Activated T-cell treated with anti-CD3 and anti-CD28 coated beads for 48 hours (primary cell): ENCODE measurements at places on chromosomes 3 and 15.

DNA sequence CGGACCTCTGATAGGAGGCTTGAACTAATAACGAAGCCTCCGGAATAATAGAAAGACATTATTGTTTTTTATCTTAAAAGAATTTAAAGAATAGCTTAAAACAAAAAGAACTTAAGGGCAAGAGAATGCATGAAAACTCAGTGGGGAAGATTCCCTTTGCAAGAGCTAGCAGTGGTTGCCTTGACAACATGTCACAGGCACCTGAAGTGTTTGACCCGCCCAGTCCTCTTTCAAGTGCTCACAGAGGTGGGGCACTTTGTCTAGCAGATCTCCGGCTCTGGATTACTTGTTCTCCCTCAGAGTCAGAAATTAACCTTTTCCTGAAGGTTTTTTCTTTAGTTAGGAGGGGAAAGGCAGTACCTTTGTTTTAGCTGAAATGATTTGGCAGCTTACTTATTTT is 37.8 kb downstream of the LARS2 start:
- DNase-seq, result no peak

DNA sequence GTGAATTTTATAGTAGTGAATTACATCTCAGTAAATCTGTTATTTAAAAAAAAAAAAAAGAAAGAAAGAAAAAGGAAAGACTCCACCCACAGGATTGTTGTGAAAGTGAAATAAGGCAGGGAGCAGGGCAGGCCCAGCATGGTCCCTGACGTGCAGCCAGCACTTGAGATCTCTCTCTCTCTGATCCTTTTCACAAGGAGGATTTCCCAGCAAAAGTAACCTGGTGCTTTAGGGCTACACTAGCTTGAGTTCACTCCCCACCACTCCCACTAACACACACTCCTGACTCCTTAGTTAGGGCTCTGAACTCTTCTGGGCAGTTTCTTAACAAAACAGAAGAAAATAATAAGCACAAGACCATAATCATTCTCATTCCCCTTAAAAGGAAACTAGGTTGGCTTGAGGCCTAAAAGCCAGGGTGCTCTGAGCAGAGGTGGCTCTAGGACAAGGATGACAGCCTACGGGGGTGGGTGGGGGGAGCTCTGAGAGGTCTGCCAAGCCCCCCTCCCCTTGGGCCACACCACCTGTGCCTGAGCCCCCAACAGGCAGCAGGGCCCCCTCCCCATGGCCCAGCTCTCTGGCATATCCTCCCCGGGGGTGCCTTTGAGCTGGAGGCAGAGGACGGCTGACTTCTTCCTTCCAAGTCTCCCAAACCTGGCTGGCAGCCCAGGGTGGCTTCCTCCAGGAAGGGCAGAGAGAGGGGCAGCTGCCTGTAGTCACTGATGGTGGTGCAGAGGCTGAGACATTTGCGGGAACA is 856 bp downstream of the TMEM40 start:
- DNase-seq, result no peak

- no peak for DNase-seq
Observed at GRCh38 chr3:119301662-119302061, 7.5 kb downstream of the ARHGAP31 start.

DNA sequence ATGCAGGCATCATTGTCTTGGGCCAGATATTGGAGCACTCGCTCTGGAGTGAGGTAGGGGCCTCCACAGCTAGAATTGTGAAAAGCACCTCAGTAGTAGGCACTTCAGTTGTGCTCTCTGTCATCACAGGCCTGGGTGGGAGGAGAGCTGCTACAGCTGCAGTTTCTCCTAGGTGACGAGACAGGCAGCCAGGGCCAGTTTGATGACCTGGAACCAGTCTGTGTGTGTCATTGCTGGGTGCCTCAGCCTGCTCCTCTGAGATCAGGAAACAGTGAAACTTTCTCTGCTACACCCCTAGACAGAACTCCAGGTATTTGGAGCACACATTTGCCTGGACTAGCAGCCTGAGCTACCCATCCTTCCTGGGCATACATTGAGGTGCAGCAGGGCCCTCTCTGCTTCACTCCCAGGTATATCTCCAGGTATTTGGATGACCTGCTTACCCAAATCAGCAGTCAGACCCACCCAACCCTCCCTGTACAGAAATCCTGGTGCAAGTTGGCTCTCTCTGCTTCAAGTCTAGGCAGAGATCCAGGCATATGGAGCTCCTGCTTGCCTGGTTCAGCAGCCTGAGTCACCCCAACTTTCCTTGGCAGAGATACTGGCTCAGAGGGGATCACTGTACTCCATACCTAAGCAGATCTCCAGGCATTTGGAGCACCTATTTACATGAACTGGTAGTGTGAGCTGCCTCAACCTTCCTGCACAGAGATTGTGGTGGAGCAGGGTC is 54.3 kb upstream of the SGO1 start:
- DNase-seq, result no peak

- DNase-seq, result no peak
Observed at GRCh38 chr3:194575484-194576210, 57.6 kb downstream of the TMEM44 start.

- no peak for DNase-seq
Observed at GRCh38 chr3:50156549-50157493, 1.7 kb downstream of the SEMA3F start.

- no peak for DNase-seq
Observed at GRCh38 chr15:40590667-40591050, 3.4 kb upstream of the KNL1 start.

DNA sequence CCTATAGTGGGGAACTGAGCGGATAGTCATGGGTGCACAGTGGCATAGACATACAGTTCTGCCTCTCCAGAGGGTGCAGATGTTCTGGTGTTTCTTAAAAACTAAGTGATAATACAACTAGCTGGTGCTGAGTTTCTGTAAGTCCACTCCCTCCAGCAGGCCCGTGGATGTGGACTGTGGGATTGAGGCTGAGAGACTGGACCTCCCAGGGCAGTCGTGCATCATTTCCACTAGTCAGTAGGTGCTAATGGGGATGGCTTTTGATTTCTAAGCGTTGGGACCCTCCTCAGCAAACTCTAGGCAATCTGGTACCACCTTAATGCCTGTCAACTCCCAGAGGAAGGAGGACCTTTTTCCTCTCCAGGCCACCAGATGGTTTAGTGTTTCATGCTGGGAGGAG is 27.3 kb upstream of the TIMP4 start:
- DNase-seq, result no peak

DNA sequence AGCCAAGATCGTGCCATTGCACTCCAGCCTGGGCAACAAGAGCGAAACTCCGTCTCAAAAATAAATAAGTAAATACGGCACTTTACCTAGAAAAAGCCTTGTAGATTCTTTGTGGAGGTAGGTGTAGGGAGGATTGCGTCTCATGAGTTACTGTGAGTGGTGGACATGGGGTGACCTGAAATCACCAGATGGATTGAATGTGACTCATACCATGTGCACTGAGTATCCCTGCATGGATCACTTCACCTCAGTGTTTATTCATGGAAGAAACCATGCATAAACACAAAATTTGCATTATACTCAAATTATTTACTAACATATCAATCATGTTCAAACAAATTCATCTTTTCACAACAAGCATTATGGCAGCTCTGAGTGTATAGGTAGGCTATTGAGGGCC is 55.9 kb downstream of the MRPS25 start:
- no peak for DNase-seq

DNA sequence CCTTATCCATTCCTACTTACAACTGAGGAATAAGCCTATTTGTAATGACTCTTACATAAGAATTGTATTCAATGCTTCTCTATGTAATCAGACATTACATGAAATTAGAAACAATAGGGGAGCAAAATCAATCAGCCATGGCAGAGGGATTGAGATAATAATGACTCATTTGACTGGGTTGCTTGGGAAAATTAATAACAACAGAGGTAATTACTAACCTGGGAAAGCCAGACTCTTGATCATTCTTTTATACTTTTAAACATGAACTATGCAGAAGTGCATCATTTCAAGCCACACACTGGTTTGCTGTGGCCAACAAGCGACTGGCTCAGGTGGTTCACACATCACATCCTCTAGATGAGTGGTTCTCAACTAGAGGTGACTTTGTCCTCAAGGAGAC is 126.3 kb upstream of the CRBN start:
- no peak for DNase-seq

DNA sequence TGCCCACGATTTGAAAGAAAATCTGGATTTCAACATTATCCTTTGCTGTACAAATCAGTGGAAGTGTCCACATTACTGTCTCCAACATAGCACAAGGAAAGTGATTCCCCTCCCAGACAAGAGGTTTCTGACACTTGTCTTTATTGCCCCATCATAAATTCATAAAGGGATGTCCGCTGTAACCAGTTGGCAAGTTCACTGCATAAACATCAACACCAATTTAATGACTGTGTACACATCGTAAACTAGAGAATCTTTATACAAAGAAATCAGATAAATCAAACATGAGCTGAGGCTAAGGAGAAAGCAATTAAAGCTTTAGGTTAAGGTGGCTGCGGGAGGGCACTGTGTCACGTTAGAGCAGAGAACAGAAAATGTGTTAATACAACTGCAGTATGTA is 129.8 kb downstream of the MEIS2 start:
- DNase-seq, result no peak
